ENCODE measurements at places on chromosomes 2 and 18.

GRCh38 chr2:105252271-105252670 lies 10.7 kb downstream of the GPR45 start:
- no peak for DNase-seq

- no peak for DNase-seq
Measured at GRCh38 chr2:68385220-68385906, 20.3 kb downstream of the PLEK start.

- DNase-seq: no peak
Measured at GRCh38 chr2:218331745-218332144, 24.9 kb upstream of the CATIP start.

DNA sequence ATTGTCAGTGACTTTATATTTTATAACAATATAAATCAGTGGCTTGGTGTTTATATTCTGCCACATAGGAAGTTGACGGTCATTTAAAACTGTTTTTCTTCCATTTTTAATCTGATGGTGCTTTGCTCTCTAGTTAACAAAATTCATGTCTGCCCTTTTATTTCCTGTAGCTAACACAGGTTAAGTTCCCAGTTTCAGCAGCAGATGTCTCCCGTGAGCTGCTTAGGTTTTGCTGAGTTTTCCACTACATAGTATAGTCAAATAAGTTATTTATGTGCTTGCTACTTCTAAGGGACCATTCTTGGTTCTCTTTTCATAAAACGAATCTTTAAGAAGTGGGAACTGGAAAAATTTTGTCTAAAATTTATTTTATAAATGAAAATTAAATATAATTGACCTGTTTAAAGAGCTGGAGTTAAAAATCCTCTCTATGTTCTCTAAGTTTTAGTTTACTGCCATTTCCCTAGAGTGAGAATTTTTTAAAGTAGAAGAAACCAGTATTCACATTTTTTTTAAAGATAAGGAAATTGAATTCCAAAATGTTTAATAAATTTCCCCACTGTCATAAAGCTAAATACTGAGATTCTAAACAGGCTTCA lies 20.6 kb downstream of the HTR2B start:
- peak; percentile 21 for DNase-seq

DNA sequence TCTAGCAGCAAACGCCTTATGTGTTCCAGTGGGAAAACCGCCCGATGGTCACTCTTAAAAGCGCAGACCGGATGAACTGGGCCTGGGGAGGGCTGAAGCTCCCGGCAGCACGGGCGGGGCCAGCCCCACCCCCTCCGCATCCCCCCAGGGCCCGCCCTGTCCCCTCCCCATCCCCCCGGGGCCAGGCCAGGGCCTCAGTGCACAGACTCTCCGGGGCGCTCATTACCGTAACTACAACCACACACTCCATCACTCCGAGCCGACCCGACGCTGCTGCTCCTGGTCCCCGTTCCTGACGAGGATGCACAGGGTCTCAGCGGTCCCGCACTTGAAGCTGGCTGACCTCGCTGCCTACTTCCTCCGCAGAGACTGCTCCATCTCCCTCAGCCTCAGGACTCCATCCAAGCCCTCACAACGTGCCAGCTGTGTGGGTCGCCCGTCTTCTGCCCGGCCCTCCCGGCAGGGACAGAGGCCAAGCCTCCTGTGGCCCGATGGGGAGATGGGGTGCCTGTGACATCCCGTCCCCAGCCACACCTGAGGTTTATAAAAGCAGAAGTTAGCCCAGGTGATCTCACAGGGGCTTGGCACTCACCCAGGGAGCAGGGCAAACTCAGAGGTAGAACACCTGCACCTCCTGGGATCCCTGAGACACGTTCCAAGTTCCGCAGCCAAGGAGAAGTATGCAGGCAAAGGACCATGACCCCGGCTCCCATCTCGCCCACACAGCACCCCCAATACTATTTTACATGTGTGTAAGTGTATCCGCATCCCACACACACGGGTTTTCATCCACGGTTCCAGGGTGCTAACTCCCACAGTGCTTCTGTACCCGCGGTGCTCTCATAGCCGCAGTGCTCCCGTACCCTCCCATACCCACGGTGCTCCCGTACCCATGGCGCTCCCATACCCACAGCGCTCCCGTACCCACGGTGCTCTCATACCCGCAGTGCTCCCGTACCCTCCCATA lies 36.0 kb downstream of the SLC66A2 start:
- DNase-seq: no peak
